ENCODE measurements at places on chromosomes 4 and X.
A peak's percentile ranks its signal among the peaks of the same experiment; 100 is the strongest.

DNA sequence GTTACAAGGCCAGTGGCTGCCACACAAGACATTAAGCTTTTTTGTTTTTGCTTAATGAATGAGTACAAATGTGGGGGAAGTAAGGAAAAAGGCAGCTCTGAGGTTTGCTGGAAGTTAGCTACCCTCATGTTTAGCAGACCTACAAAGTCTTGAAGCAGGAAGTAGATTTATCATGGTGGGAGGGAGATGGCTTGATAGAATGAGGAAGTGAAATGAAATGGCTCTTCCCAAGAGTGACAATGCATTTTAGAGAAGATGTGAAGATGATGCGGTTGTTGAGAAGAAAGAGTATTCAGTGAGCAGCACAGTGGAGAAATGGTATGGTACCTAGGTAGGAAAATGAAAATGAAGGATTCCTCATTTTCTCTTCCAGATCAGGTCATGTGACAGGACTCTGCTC lies 108.0 kb downstream of the SLIT2 start:
- no peak for DNase-seq
- H3K36me3 ChIP-seq: no peaks in the 10 kb centered on the region
- no peak overlapping the region for H3K4me3 ChIP-seq
- no peaks in the 10 kb centered on the region for H3K27me3 ChIP-seq
- no peaks in the 10 kb centered on the region for H3K4me1 ChIP-seq

DNA sequence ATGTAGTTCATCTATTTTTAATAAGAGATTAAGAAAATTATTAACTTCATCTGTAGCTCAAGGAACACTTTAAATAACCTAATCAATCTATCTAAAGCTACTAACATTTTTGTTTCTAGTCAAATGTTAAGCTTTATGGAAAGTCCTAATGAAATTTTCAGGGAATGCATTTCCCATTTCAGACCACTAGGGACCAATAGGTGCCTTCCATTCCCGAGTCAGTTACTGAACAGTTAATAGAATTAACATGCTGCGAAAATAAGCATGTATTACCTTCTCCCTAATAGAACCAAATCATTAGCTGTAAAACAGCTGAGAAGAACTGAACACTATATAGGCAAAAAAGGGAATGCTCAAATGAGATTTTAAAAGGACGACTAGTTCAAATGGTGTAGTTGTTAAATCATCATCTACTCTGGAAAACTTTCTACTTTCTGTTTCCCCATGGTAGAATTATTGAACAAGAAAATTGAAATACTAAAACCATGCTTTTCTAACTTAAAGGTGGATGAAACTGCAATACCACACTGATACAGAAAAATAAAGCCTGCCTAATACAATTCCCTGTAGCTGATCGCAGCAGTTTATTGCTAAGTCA lies 22.5 kb downstream of the STX18 start:
- no peaks in the 10 kb centered on the region for H3K27me3 ChIP-seq
- H3K4me3 ChIP-seq: no peak overlapping the region

DNA sequence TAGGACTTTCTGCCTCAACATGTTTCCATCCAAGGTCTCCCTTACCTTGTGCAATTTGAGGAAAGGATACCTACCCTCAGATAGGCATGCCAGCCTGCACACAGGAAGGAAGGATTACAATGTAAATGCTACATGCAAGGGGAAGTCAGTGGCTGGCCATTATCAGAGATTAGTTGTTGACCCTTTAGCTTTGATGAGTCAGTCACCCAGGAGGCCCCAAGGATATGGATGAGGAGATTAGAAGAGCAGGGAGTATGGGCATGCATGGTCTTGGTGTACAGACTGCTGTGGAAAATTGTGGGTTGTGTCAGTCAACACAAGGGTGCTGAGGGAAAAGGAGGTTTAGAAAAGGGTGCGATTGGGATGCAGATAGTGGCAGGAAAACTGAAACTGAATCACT lies 92.0 kb downstream of the GUCY2F start:
- no peaks in the 10 kb centered on the region for H3K27me3 ChIP-seq
- DNase-seq: no peak
- H3K27ac ChIP-seq: no peak overlapping the region
- H3K4me3 ChIP-seq: no peak overlapping the region
- H3K36me3 ChIP-seq: no peaks in the 10 kb centered on the region

DNA sequence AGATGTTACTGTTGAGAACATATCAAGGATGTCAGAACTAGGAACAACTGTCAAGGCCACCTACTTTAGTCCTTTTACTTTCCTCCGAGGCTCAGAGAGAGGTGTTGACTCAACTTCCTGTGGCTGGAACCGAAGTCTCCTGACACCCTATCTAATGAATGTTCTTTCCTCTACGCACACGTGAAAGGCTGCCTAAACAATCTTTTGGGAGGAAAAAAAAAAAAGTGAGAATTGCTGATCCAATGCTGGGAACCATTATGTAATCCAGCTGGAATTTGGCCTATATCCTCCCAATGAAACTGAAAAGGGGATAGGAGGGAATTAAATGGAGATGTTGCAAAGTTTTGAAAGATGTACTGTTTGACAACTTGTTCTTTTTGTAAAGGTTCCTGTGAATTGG lies 8.3 kb upstream of the MAP7D3 start:
- no peaks in the 10 kb centered on the region for H3K36me3 ChIP-seq
- H3K4me3 ChIP-seq: no peak overlapping the region
- peak overlapping the region; percentile 57 for H3K27ac ChIP-seq

GRCh38 chr4:156475322-156475721 lies 496.3 kb downstream of the PDGFC start:
- H3K4me3 ChIP-seq: no peak overlapping the region
- no peak for DNase-seq
- no peak overlapping the region for H3K27ac ChIP-seq
- H3K36me3 ChIP-seq: no peaks in the 10 kb centered on the region
- H3K27me3 ChIP-seq: no peaks in the 10 kb centered on the region

DNA sequence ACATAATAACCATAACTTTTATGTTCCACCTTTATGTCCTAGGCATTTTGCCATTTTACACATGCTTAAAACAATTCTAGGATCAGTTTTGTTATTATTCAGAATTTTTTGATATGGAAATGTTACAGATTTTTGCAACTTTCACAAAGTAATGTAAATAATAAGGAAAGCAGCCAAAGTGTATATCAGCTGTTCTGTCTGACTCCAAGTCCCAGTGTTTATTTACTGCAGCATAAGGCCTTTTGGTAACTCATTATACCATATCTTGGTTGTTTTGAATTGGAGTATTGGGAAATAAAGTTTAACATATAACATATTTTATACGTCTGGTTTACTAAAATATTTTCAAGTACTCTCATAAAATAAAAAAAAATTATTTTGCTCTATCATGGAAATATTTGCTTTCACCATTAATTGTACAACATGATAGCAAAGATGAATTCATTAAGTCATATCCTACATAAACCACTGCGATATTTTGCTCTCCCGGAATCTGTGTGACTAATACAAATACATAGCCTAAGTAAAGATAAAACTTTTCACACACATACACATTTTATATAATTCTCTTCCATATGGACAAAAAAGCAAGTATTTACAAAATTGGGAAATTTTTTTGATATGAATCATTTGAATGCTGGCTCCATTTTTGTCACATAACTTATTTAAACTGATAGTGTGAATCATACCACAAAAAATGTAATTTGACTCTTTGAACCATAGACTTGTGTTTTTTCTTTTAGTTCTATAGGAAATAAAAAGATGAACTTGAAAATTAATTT lies 399.0 kb downstream of the PABPC4L start:
- no peak overlapping the region for H3K4me3 ChIP-seq
- no peaks in the 10 kb centered on the region for H3K27me3 ChIP-seq
- DNase-seq: no peak
- no peak overlapping the region for H3K27ac ChIP-seq
- no peaks in the 10 kb centered on the region for H3K36me3 ChIP-seq

- no peak for DNase-seq
- H3K4me1 ChIP-seq: no peaks in the 10 kb centered on the region
- H3K36me3 ChIP-seq: no peaks in the 10 kb centered on the region
- no peak overlapping the region for H3K27ac ChIP-seq
- H3K27me3 ChIP-seq: no peaks in the 10 kb centered on the region
Measured at GRCh38 chrX:37803057-37803456, 23.2 kb downstream of the CYBB start.

- H3K36me3 ChIP-seq: no peaks in the 10 kb centered on the region
- no peaks in the 10 kb centered on the region for H3K4me1 ChIP-seq
- H3K27ac ChIP-seq: no peak overlapping the region
- H3K4me3 ChIP-seq: no peak overlapping the region
- H3K27me3 ChIP-seq: no peaks in the 10 kb centered on the region
- no peak for DNase-seq
Measured at GRCh38 chrX:112025753-112026152, 56.8 kb downstream of the TRPC5 start.

GRCh38 chr4:96164814-96165351 lies 325.0 kb downstream of the PDHA2 start:
- H3K4me1 ChIP-seq: no peaks in the 10 kb centered on the region
- DNase-seq: no peak
- H3K36me3 ChIP-seq: no peaks in the 10 kb centered on the region
- H3K4me3 ChIP-seq: no peak overlapping the region
- no peak overlapping the region for H3K27ac ChIP-seq

GRCh38 chr4:113976741-113977525 lies 2.5 kb downstream of the ARSJ start:
- H3K36me3 ChIP-seq: no peaks in the 10 kb centered on the region
- H3K4me3 ChIP-seq: peak overlapping the region; percentile 1
- H3K4me1 ChIP-seq: peaks cover 8% of the 10 kb centered on the region
- H3K27ac ChIP-seq: peak overlapping the region; percentile 18

DNA sequence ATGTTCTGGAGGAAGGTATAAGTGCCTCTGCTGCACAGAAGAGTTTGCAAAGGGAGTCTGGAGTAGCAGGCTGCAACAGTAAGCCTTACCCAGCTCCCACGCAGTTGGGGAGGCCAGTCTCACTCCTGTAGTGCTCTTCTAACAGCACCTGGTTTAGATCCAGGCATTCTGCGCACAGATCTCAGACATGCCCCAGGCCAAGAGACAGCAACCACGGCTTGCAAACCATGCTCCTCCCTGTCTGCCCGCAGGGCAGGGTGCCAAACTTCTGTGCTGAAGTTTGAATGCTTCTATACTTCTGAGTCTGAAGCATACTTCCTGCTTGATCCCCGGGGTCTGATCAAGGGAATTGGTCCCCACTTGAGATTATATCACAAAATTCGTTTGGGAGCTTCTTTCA lies 106.3 kb downstream of the LINC00632 start:
- H3K27me3 ChIP-seq: no peaks in the 10 kb centered on the region
- no peak overlapping the region for H3K4me3 ChIP-seq
- no peak for DNase-seq
- no peaks in the 10 kb centered on the region for H3K4me1 ChIP-seq

- H3K4me3 ChIP-seq: no peak overlapping the region
- H3K27ac ChIP-seq: peak overlapping the region; percentile 70
Measured at GRCh38 chrX:39470588-39471407, 627.0 kb downstream of the BCOR start.

- DNase-seq: no peak
- no peak overlapping the region for H3K27ac ChIP-seq
- no peaks in the 10 kb centered on the region for H3K36me3 ChIP-seq
- no peaks in the 10 kb centered on the region for H3K4me1 ChIP-seq
Measured at GRCh38 chr4:163264934-163265333, 67.5 kb downstream of the NPY1R start.

DNA sequence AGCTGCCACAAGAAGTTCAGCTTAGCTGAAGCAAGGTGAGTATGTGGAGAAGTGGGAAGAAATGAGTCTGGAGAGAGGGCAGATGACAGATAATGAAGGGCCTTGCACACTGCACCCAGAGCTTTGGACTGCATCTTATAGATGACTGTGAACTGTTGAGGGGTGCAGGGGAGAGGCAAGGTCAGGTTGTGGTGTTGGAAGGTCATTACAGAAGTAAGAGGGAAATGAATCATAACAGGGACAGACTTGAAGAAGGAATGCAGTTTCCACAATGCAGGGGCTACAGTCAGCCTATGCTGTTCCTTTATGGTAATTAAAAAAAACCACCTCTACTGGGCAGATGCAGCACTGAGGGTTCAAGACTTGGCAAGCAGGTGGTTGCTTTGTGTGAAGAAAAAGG lies 4.8 kb upstream of the IGFBP7 start:
- H3K36me3 ChIP-seq: no peaks in the 10 kb centered on the region
- no peak overlapping the region for H3K27ac ChIP-seq
- DNase-seq: no peak
- H3K4me3 ChIP-seq: no peak overlapping the region
- no peaks in the 10 kb centered on the region for H3K27me3 ChIP-seq
- H3K4me1 ChIP-seq: peaks cover 5% of the 10 kb centered on the region

DNA sequence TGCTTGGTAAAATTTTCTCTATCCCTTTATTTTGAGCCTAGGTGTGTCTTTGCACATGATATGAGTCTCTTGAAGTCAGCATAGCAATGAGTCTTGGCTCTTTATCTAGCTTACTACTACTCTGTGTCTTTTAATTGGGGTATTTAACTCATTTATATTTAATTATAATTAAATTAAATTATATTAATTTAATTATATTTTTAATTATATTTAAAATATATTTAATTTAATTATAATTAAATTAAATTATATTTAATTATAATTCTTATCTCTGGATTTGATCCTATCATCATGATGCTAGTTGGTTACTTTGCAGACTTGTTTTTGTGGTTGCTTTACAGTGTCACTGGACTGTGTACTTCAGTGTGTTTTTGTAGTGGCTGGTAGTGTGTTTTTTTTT lies 201.2 kb upstream of the ITM2A start:
- H3K36me3 ChIP-seq: no peaks in the 10 kb centered on the region
- H3K27me3 ChIP-seq: no peaks in the 10 kb centered on the region
- no peaks in the 10 kb centered on the region for H3K4me1 ChIP-seq
- H3K27ac ChIP-seq: no peak overlapping the region
- no peak overlapping the region for H3K4me3 ChIP-seq

GRCh38 chrX:115533485-115533884 lies 27.5 kb upstream of the PLS3 start:
- H3K4me3 ChIP-seq: no peak overlapping the region
- H3K4me1 ChIP-seq: no peaks in the 10 kb centered on the region
- no peak overlapping the region for H3K27ac ChIP-seq
- no peak for DNase-seq
- H3K27me3 ChIP-seq: no peaks in the 10 kb centered on the region

DNA sequence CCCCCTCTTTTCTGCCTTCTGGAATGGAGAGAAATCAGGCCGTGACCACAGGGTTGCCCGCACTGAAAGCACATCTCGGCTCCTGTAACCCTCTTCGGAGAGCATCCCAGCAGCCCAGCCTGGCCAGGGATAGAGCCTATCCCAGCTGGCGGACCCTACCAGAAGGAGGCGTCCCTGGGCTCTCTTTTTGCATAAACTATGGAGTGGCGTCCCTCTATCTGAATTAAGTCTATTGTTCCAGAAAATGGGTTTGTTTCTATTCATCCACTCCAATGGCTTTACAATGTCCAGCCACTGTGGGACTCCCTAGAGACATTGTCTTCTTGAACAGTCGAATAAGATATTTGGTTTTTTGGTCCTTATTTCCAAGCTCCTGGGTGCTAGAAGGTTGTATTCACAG lies 689 bp upstream of the NHSL2 start:
- DNase-seq: no peak
- peak overlapping the region; percentile 18 for H3K4me3 ChIP-seq
- H3K36me3 ChIP-seq: no peaks in the 10 kb centered on the region
- H3K27me3 ChIP-seq: peaks cover 3% of the 10 kb centered on the region
- no peak overlapping the region for H3K27ac ChIP-seq

GRCh38 chr4:152780267-152780778 lies 569 bp downstream of the ARFIP1 start:
- H3K4me3 ChIP-seq: peak overlapping the region; percentile 89
- peak overlapping the region; percentile 93 for H3K27ac ChIP-seq
- DNase-seq: no peak
- no peaks in the 10 kb centered on the region for H3K27me3 ChIP-seq
- H3K4me1 ChIP-seq: peaks cover 9% of the 10 kb centered on the region

Data from esophagus squamous epithelium (tissue), 5 donors.